ENCODE measurements at places on chromosomes 13 and 19.

GRCh38 chr13:48727241-48728011 is 73.7 kb downstream of the CYSLTR2 start:
- peak; percentile 99 for DNase-seq

DNA sequence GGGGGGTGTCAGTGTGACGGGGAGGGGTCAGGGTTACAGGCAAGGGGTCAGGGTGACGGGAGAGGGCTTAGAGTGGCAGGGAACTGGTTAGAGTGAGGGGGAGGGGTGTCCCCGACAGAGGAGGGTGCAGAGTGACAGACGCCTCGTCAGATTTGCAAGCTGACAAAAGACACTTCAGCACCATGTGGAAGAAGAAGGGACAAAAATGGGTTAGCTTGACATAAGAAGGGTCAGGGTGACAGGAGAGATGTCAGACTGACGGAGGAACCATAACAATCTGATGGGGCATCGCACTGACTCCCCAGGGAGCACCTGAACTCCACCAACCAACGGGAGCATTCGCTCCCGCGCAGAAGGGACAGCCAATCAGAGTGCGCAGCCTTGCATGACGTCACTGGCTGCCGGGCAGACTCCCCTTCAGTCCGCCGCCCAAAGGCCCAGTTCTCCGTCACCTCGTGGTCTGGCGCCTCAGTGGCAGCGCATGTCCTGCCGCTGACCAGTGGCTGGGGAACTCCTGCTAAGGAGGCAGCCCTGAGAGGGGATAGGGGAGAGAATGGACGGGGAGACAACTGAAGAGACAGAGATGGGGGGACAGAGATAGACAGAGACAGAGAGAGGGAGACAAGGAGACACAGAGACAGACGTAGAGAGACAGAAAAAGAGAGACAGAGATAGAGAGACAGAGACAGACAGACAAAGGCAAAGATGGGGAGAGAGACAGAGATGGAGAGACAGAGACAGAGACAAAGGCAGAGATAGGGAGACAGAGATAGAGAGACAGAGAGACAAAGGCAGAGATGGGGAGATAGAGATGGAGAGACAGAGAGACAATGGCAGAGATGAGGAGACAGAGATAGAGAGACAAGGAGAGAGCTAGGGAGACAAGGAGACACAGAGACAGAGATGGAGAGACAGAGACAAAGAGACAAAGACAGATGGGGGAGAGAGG is 30.2 kb downstream of the C19orf81 start:
- DNase-seq = peak; percentile 36

DNA sequence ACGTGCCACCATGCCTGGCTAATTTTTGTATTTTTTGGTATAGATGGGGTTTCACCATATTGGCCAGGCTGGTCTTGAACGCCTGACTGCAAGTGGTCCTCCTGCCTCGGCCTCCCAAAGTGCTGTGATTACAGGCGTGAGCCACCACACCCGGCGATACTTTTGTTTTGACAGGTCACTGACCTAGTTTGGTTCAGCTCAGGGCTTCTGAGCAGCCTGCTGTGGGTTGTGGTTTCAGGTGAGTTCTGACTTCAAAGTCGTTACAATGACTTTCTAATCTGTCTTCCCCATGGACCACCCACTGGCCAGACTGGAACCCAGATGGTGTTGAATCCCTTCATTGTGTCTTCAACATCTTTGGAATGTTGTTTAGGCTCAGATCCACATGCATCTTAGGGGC is 73.8 kb downstream of the TRPM4 start:
- DNase-seq = no peak

GRCh38 chr19:18388100-18388959 is 2.4 kb downstream of the GDF15 start:
- no peak for DNase-seq

DNA sequence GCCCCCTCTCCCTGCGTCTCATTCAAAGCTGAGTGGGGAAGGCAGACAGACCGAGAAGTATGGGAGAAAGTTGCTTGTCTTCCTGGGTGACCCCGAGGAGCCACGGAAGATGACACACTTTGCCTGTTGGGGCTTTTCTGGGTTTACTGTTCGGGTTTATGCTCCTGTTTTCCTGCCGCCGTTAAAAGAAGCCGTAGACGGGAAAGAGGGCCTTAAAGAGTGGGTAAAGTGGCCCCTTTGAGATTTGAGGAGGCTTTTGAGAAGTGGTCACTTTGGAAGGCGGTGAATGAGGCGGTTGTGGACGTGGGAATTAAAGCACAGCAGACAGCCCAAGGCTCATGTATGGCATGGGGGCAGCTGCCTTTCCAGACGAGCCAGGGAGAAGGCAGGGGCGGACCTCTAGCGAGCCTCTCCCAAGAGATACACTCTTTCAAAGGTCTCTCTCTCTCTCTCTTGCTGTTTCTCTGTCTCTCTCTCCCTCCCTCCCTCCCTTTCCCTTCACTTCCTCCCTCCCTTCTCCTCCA is 493 bp upstream of the LHFPL6 start:
- DNase-seq = peak; percentile 28

DNA sequence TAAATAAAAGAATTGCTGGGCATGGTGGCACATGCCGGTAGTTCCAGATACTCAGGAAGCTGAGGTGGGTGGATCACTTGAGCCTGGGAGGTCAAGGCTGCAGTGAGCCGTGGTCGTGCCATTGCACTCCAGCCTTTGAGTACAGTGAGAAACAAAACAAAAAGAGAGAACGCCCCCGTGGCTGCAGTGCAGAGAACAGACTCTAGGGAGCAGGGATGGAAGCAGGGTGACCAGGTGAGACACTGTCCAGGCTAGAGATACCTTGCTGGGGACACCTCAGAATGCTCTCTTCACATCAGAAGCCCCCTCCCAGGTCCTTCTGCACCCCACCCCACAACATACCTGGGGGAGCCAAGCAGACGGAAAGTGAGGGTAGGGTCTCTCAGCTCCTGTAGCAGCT is 24.8 kb downstream of the MAP4K1 start:
- no peak for DNase-seq

GRCh38 chr13:112059457-112060281 is 7.3 kb upstream of the SOX1 start:
- no peak for DNase-seq

- no peak for DNase-seq
Observed at GRCh38 chr13:26483546-26483945, 73.9 kb upstream of the WASF3 start.

- DNase-seq = no peak
Observed at GRCh38 chr13:109096101-109096500, 466.7 kb downstream of the MYO16 start.

- no peak for DNase-seq
Observed at GRCh38 chr13:78700121-78700910, 41.4 kb upstream of the OBI1 start.

GRCh38 chr13:76764429-76764828 is 121.8 kb downstream of the KCTD12 start:
- no peak for DNase-seq

DNA sequence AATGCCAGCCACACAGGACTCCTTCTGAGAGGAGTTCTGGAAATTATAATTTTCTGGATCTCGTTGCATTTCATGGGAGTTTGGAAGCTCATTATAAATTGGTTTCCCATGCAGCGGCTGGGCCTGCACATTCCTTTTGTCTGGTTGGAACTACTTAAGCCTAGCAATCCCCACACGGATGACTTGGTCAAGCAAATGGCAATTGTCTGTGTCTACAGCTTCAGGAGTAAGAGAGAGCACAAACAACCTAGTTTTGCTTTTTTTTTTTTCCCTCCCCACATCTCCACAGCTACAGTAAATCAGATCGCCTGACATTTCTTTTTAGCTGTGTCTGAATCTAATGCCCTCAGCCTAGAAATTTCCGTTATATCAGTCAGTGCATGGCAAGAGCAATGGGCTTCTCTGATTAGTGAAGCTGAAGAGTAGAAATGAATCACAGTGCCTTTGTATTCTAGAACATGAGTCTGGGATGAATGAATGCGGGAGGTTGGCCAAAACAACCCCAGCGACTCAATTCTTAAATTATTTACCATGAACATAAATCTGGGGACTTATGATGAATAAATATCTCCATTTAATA is 15.1 kb downstream of the PCDH8 start:
- DNase-seq = no peak

DNA sequence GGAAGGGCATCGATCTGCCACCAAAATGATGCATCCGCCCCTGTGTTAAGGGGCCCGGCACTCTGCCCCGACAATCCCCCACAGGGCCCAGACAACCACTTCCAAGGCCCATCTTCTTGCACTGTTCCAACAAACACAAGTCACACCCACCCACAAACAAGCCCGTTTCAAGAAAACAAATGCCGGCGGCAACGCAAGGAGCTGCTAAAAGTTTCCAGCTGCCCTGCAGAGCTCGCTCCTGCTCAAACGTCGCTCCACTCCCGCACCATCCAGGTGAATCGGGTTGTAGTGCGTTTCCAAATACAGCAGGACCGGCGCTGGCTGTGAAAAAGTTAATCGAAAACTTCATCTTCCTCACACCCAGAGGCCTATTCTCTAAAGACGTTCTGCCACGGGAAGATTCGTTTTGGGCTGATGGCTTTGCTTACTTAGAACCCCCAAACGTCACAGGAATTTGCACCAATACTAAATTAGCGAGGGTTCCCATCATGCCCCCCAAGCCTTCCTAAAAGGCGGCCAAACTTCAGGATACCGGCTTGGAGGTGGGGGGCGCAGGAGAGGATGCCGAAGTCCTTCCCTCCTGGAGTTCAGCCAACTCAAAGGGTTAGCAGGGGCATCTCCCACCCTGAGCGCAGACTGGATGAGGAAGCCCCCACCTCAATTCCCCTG is 107.4 kb upstream of the DOCK9 start:
- DNase-seq = no peak

GRCh38 chr13:73754727-73755292 is 379.4 kb downstream of the KLF12 start:
- peak; percentile 64 for DNase-seq

- DNase-seq = no peak
Observed at GRCh38 chr13:113528813-113529180, 38.3 kb upstream of the DCUN1D2 start.

DNA sequence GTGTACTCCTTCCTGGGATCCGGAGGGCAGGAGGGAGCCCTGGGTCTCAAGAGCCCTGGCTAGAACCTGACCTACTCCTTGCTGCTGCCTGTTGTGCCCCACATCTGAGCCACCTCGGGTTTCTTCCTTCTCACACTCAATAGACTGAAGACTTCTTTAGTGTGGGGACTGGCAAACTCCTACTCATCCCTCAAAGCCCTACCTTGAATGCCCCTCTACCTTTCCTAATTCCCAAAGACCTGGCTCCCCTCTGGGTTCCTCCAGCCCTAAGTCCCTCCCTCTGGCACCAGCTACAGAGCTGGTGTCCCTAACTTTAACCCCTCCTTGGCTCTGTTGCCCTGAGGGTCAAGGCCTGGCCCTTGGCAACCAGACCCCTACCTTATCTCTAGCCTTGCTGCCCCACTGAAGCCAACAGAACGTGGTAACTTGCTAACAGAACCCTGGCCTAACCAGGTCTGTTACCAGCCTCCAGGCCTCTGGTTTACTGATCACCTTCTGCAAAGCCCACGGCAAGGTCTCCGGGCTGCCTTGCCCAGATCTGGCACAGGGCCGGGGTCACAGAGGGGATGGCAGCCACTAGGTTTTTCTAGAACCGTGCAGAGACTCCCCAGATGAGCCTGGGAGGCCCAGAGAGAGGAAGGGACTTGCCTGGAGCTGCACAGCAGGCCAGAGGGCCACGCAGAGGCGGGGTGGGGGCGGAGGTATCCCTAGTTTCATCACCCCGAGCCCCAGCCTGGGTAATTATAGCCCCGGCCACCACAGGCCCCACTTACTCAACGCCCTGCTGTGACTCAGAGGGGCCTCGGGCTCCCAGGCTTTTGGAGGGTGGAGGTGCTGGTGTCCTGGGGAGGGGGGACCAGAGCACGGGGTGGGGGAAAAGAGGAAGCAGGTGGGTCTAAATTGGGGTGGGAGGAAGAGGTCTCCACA is 15.3 kb downstream of the ZBTB7A start:
- DNase-seq = peak; percentile 74

DNA sequence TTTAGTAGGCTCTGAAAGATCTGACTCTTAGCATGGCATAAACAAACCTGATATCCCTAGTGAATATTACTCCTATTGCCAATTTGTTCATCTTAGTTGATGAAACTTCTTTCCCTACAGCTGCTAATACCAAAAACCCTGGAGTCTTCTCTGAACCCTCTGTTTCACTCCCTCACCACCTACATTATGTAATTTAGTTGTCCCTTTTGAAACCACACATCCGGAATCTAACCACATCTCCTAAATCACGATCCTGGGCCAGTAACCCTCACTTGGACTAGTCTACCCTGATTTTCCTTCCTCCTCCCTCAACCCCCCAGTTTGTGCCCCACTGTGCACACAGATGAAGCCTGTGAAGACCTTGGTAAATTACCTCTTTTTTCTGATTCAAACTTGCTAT is 1.2 kb downstream of the ZNF256 start:
- no peak for DNase-seq

GRCh38 chr13:107803822-107804495 is 411.4 kb downstream of the LIG4 start:
- DNase-seq = no peak

GRCh38 chr13:91292630-91293221 is 54.8 kb upstream of the MIR17HG start:
- no peak for DNase-seq

DNA sequence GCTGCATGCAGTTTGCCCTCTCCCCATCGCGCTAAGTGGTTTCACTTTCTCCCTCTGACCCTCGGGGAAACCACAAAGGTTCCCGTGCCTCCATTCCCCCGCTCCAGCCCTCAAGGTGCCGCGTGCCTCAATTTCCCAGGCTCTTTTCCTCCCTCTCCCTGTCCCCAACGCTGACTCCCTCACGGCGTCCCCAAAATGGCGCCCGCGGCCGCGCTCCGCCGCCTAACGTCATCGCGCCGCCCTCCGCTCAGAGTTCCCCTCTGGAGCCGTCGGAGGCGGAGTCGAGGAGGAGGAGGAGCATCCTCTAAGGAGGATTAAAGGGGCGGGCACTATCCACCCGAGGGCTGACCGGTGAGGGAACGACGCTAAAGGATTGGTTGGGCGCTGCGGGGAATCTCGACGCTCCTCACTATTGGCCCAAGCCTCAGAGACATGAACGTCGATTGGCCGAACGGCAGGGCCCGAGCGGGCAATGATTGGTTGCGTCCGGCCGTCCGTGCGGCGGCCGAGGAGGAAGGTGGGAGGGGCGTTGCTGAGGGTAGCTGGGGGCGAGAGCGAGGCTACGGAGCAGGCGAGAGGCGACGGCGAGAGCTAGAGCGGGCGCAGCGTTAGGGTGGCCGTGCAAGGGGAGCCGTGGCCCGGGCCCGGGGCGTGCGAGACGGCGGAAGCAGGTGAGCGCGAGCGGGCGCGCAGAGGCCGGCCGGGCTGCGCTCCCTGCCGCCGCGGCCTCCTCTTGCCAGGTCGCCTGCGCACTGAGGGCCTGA is at the start of gene ZNF574:
ZNF574 (plus strand) TSS at position 551 of the 764 bp plus-strand sequence. CDS start 2,441 bp downstream, outside the sequence.
- DNase-seq = peak; percentile 99

- DNase-seq = peak; percentile 31
Observed at GRCh38 chr19:35975608-35976214, 19.3 kb upstream of the SDHAF1 start.

- DNase-seq = no peak
Observed at GRCh38 chr13:18951412-18951811, 230.2 kb downstream of the TUBA3C start.

All from amniotic epithelial cell (primary cell).